Stimulated activated CD8-positive, alpha-beta memory T cell treated with anti-CD3 and anti-CD28 coated beads, Interleukin-4, amount 100 ng/mL, for 4 hours (primary cell): ENCODE measurements at places on chromosomes 1 and 21.

DNA sequence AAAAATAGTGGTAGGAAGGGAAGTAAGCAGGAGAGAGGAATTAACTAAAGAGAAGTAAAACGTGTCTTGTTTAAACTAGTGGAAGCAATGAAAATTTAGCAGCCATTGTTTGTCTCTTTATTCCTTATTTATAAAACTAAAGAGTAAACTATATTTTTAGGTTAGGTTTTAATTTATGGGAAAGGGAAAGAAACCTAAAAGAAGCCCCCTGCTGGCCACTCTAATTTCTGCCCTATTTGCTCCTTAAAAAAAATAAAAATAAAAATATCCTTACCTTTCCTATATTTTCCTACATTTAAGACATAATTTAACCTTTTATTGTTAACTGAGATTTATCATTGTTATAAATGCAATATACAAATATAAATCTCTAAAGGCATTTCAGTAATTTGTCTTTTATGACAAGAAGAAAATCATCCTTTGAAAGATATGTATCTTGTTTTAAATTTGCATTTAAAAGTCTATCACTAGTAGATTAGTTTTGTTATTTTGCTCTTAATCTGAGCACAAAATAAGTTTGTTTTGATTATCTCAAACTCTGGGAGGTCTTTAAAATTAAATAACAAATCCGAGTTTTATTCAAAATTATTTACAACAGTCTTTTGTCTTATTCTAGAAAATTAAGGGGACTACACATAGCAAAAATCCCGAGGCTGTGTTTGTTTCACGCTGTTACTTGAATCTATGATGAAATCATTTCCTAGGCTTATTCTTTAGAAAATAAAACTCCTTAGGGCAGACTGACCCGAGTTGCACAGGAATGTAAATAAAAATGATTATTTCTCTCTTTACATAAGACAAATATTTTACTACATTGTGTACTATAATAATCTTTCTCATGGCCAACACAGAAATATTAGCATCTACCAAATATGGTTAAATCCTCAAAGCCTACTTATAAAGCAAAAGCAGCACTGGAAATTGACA lies 201.7 kb downstream of the NRIP1 start:
- no peak for DNase-seq

DNA sequence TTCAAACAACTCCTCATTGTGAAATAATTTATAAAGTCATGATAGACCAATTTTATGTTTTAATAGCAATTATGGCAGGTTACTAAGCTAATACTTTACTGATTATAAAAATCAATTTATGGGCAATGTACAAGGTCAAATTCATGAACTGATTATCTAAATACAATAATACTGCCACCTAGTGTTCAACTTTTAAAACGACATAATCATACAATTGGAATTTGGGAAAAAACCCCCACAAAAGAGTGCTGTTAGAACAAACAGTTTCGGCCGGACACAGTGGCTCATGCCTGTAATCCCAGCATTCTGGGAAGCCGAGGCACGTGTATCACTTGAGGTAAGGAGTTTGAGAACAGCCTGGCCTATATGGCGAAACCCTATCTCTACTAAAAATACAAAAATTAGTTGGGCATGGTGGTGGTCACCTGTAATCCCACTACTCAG lies 14.0 kb downstream of the GTF2B start:
- DNase-seq, result no peak

DNA sequence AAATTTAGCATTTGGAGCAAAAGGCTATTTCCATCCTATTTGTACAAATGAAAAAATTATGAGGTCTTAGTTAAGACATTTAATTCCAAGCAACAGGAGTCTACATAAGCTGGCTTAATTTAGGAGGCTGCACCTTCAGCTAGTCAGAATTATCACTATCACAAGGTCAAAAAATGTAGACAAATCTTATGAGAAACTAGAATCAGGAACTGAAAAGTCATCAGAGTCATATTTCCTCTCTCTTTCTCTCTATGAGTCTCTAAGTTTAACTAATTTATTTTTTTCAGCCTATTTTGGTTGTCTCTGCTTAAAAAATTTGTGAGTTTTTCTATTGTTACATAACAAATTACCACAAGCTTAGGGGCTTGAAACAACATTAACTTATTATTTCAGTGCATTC lies 807.1 kb upstream of the PRMT6 start:
- DNase-seq, result no peak

GRCh38 chr1:48526008-48526710 lies 54.2 kb upstream of the SPATA6 start:
- DNase-seq, result no peak

DNA sequence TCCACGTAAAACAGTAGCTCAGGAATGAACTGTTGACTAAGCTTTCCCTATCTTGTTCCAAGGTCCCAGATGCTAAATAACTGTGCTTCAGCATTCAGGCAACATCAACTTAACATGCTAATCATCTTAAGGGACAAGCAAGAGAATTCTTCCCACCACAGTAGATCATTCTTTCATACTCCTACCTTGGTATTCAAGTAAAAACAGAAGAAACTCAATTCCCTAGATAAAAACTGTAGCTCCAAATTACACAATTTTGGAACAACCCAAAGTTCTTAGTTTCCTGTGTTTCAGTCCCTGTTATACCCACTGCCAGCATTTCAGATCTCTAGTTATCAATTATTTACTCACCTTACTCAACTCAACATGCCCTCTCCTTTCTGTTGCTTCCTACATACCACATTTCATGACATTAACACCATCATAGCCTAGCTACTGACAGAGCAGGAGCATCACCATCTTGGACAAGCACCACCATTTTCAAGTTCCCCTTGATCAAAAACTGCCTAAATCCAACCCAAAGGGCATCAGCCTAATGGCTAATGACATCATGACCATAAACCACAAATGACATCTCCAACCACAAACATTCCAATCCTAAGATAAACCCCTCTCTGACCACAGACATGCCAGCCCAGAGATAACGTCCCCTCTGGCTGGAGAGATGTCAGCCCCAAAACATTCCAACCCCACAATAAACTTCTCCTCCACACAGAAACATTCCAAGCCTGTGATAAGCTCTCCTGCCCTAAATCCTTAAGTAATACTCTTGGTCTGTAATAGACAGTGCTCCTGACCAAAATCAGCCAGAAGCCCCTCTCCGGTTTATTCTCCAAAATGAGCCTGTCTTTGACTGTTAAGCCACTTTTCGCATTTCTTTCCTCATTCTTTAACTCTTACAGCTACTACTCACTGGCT lies 191.2 kb downstream of the RERE start:
- no peak for DNase-seq

GRCh38 chr1:226867461-226868054 lies 2.9 kb upstream of the PSEN2 start:
- DNase-seq, result no peak

DNA sequence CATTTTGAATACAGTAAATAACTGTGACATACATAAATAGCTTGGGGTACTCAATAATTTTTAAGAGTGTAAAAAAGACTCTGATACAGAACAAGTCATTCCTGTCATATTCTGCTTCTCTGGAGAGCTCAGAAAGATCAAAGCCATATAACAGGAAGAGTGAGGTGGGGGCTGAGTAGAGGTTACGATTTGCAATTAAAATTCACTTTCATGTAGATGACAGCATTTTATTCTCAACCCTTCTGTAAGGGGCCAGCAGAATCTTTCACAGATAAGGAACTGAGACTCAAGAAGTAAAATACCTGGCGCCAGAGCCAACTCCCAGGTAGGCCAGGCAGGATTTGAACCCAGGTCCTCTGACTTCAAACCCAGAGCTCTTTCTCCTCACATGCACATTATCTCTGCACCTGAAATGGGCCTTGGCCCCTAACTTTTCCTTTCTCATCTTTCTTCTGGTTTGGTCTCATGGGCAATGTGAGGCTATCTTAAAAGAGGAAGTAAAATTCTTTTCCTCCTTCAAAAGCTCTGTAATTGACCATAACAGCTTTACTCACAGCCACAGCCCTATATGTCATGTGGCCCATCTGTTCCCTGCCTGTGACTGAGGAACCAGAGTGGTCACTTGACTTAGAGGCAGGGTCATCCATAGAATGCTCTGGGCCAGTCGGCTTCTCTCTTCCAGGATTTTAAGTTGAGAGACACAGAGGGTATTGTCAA lies 80.9 kb upstream of the SYT6 start:
- no peak for DNase-seq

GRCh38 chr1:54219688-54220003 lies 19.7 kb downstream of the MRPL37 start:
- no peak for DNase-seq

GRCh38 chr1:186418503-186418902 lies 42.4 kb downstream of the PDC start:
- DNase-seq, result no peak

- DNase-seq, result no peak
Observed at GRCh38 chr1:198734323-198735008, 95.6 kb downstream of the PTPRC start.

DNA sequence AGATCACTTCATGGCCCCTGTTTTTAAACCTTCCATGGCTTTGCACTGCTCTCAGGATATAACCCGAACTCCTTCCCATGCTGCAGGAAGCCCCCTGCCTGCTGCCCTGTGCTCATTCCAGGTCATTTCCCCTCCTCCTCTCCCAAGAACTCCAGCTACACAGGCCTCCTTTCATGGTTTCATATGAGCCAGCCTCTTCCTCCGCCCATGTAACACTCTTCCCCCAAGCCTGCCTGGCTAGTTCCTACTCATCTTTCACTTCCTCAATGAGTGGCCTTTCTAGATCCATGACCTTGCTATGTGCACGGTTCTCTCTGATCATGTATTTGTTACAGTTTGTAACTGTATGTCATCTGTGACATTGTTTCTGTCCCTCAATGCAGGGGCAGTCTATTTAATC lies 3.1 kb upstream of the NCF2 start:
- DNase-seq, result no peak

GRCh38 chr1:246678816-246679793 lies 45.1 kb upstream of the SCCPDH start:
- DNase-seq, result no peak

GRCh38 chr21:42250422-42251403 lies 31.8 kb downstream of the ABCG1 start:
- no peak for DNase-seq

DNA sequence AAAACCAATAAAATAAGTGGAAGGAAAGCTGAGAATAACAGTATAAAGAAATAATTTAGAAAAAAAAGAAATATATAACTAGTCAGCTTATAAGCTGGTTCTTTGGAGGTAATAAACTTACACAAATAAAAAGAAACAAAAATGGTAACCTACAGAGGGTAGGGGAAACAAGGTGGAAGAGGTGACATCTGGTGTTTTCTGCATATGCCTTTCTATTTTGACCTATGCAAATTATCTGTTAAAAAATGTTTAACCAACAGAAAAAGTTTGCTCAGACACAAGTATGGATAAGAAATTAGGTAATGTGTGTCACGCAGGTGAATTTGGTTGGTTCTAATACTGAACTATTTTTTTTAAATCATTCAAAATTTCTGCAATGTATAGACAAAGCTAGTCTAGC lies 53.6 kb upstream of the DMRTA2 start:
- DNase-seq, result no peak

DNA sequence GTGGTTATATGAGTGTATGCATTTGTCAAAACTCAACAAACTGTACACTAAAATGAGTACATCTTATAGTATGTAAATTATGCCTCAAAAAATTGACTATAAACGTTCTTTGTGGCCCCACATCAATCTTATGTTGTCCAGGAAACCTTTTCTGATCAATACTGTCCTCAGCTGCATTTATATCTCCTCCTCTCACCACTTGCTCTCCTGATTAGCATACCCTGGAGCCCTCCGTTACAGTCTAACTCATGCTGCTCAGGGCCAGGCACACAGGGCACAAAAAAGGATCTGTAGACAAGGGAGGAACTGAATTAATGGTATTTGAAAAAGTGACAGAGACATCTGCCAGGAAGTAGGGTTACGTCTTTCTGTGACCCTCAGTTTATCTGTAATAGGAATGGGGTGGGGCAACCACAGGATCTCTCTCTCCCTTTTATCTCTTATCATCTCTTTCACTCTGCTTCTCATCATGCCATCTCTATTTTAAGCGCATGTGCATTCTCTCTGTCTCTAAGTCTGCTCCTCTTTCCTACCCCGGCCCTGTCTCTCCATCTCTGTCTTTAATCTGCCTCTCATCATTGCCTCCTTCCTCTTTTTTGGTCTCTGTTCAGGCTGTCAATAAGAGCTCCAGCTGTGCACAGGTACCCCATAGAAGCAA lies 7.0 kb upstream of the TAL1 start:
- no peak for DNase-seq

DNA sequence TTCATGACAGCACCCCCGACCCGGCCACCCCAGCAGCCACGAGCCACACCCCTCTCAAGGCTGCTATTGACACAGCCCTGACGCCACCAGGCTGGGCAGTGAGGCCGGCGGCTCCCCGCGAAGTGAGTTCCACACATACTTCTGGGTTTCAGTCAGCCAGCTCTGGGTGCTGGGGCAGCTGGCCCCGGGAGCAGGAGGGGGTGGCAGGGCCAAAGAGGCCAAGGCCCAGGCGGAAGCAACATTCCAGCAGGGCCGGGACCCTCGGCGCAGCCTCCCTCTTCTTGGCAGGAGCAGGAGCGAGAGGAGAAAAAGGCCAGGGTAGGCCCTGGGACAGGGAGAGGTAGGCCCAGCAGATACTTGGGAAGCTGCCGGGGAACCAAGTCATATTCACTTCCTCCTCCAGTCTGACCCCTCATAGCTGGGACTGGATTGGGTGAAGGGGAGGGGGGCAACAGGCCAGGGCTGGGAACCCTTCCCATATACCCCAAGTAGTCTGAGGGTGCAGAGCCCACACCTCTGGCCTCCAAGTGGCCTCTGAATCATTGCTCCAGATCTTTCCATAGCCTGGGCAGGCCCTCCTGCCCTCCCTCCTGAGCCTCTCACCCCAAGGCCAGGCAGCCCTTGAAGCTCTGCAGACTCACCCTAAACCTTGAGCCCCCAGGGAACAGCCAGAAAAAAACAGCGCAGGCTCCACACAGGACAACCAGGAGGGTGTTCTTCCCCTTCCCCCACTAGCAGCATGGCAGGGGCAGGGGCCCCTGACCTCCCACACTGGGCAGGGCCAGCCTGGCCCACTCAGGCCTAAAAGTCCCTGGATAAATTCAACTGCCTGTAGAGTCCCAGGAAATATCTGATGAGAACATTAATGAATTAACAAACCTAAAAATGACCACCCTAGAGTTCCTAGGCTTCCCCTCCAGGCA lies 5.7 kb downstream of the HSPG2 start:
- no peak for DNase-seq

GRCh38 chr21:30468900-30469714 lies 11.1 kb downstream of the KRTAP19-1 start:
- no peak for DNase-seq

- no peak for DNase-seq
Observed at GRCh38 chr1:164842870-164843269, 283.9 kb downstream of the PBX1 start.

- DNase-seq, result no peak
Observed at GRCh38 chr1:70143048-70143659, 62.2 kb downstream of the LRRC40 start.
